ENCODE measurements at places on chromosomes 7 and 10.

- no peak for DNase-seq
Measured at GRCh38 chr7:102856036-102856435, 56.8 kb upstream of the LRRC17 start.

DNA sequence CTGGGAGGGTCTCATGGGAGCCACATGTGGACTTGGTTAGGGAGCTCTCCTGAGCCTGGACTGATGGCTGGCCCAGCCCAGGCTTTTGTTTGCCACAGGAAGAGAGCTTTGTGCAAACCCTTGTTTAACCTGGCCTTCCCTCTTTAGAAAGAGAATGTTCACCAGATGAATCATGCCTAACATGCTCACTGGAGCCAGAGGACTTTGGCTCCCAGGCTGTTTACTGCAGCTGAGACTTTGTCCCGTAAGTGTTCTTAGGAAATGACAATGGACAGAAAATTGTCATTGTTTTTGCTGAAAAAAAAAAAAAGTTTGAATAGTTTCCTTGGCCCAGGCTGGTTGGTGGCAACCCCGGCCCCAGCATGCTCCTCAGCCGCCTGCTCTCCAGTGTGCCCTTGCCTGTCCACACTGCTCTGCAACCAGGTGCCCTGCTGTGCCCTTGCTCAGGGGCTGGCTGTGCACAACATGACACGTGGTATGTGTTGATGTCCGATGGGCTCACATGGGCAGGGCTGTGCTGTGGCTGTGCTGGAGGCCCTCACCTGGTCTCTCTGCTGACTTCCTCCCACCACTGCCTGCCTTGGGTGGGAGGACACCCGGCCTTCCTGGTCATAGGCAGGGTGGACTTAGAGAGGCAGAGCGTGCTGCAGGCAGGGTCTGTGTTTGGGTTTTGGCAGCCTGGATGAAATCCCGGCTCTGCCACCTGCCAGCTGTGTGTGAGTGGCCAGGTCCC lies 215.3 kb upstream of the ZNF32 start:
- no peak for DNase-seq

DNA sequence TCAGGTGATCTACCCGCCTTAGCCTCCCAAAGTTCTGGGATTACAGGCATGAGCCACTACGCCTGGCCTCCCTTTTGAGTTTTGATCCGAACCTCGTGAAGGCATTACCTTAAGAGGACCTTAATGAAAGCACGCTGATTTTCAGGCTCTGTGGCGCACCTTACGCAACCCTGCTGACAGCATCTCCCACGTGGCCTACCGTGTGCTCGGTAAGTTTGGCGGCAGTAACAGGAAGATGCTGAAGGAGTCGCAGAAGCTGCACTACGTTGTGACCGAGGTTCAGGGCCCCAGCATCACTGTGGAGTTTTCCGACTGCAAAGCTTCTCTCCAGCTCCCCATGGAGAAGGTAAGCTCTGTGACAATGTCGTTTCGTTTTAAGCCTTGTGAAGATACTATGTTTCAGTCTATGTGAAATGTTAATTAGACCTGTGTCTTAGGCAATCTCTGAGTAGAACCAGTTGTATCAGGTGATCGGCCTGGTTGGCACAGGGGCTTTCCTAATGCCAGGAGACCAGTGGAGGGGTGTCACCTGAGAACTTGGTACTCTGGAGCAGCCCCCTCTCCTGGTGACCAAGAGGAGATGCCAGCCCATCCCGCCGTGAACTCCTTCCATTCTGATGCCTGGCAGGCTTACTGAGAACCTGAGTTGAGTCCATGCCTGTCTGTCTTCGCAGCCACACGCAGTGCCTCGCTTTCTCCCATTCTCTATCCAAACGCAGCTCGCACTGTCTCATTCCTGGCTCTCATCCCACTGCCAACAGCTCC lies 43.5 kb downstream of the TRRAP start:
- DNase-seq: no peak

DNA sequence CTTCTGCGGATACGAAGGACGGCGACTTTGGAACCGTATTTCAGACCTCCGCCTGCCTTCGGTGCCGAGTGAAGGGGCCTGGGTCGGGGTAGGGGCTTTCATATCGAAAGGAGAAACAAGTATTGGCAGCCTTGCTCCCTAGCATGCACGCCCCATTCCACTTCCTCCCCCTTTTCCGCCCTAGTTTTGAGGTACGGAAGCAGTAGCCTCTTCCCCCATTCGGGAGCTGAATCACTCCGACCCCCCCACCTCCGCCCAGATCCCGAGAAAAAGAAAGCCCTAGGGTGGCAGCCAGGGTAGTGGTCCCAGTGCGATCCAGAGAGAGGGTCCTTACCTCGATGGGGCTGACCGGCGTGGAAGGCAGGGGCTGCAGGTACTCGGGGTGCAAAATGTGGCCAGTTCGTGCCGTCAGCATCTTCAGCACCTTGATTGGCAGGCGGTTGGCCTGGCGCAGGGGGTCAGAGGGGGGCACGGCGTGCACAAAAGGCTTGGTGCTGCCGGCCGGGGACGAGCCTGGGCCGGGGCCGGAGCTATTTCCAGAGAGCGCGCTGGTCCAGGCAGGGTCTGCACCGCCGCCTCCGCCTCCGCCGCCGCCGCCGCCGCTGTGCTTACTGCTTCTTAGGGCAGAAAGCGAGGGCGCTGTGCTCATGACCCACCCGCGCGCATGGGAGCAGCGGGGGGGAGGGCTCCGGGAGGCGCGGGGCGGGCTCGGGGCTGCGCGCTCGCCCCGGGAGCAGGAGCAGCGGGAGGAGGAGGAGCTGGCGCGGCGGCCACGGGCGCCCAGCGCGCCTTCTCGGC lies 594 bp downstream of the ZNF503 start:
- no peak for DNase-seq

DNA sequence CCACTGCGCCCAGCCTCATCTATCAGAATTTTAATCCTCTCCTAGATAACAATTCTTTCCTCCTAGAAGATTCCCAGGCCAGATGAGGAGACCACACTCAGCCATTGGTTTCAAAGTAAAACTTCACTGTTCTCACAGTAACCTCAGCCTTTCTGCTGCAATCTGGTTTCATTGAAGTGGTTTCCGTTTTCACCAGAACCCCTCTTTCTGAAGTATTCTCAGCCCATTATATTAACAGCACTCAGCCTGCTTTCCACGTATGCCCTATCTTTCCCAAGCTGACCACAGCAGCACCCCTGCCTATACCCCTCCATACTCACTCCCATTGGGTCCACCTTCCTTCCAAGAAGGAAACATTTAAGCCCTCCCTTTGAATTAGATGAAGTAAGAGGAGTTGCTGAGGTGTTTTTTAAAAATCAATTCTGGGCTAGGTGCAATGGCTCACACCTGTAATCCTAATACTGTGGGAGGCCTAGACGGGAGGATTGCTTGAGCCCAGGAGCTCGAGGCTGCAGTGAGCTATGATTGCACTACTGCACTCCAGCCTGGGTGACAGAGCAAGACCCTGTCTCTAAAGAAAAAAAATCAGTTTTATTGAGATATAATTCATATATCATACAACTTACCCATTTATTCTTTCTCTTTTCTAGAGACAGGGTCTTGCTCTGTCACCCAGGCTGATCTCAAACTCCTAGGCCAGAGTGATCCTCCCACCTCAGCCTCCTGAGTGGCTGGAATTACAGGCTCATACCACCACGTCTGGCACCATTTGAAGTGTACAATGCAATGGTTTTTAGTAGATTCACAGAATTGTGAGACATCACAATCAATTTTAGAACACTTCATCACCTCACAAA lies 11.3 kb downstream of the PLAU start:
- DNase-seq: no peak

DNA sequence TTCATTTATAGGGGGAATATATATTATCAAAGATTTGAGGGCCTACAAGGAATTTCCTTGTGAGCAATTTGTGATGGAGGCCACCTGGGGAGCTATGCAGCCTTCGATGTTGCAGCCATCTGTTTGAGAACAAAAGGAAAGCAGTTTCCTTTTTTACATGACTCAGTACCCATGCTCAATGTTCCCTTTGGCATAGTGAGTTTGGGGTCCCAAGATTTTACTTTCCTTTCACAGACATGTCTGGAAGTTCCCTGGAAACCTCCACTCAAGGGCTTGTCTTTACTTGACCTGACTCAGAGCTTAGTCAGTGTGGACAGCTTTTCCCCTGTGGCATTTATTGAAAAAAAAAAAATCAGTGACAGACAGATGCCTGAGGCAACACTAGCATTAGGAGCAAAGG lies 73.5 kb upstream of the VIPR2 start:
- DNase-seq: no peak

- no peak for DNase-seq
Measured at GRCh38 chr7:103766660-103767059, 222.8 kb downstream of the RELN start.

DNA sequence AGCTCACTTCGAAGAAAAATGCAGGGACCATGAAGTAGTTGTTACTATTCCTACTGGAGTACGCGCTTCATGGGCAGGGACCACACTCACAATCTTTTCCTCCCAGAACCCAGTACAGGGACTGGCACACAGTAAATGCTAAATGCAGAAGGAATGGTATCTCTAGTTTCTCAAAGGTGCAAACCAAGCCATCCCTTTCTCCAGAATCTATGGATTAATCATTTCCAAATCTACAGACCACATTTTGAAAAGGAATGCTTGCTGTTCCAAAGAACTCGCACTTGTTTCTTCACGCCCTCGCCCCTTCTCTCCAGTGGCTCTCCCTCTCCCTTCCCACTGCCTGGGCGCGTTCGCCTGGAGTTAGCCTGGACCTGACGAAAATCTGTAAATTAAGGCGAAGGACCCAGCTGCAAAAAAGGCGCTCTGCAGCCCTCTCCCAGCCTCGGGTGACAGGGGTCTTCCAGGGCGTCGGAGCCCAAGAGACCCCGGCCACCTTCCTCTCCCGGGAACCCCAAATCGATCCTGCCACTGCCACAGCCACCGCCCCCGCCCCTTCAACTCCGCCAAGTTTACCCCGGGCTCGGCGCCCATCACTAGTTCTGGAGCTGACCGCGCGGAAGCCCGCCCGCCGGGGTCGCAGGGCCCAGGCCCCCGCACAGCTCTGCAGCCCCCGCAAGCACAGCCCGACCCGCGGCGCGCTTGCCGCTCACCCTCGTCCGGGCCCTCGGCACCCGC lies 527 bp downstream of the PDIA4 start:
- no peak for DNase-seq

- DNase-seq: no peak
Measured at GRCh38 chr10:69819716-69820506, 18.2 kb downstream of the COL13A1 start.

DNA sequence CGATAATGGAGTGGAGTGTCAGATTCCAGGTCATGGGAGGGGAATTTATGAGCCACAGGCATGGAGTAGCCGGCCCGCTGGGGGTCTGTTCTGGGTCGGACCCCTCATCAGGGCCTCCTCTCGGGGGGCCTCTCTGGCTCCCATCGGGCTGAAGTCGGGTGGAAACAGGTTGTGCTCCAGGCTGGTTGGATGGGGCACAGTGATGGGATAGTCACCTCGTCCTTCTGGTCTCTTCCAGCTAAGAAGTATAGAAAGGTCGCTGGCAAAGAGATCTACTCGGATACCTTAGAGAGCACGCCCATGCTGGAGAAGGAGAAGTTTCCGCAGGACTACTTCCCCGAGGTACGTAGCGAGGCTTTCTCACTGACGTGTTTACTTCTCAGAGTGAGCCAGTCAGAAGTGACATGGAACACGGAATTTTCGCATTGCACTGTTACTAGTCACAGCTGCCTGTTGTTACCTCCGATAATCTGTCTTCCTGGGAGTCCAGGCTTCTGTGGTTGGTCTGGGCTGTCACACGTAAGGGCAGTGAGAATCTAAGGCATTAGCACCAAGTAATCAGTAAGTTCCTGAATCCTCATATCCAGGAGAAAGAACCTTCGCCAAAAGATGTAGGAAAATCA lies 88.3 kb downstream of the NKX6-2 start:
- DNase-seq: no peak

GRCh38 chr7:112130729-112131410 lies 75.3 kb downstream of the DOCK4 start:
- DNase-seq: no peak

DNA sequence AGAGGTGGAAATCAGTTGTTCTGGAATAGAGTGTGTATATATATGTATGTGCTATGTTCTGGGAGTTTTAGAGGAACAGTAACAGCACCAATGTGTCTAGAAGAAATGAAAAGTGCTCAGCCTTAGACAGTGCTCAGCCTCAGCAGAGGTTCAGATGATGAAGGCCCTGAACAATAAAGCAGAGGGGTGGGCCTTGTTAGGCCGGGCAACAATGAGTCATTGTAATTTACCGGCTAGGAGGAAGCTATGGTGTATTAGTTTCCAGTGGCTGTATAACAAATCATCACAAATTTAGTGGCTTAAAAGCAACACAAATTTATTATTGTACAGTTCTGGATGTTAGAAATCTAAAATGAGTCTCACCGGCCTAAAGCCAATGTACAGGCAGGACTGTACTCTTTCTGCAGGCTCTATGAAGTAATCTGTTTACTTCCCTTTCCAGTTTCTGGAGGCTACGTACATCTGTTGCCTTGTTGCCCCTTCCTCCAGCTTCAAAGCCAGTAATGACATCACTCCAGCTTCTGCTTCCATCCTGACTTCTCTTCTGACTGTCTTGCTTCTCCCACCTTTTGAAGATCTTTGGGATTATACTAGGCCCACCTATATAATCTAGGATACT lies 84.6 kb downstream of the CH25H start:
- DNase-seq: no peak

GRCh38 chr10:3054851-3055199 lies 12.5 kb upstream of the PFKP start:
- DNase-seq: no peak

DNA sequence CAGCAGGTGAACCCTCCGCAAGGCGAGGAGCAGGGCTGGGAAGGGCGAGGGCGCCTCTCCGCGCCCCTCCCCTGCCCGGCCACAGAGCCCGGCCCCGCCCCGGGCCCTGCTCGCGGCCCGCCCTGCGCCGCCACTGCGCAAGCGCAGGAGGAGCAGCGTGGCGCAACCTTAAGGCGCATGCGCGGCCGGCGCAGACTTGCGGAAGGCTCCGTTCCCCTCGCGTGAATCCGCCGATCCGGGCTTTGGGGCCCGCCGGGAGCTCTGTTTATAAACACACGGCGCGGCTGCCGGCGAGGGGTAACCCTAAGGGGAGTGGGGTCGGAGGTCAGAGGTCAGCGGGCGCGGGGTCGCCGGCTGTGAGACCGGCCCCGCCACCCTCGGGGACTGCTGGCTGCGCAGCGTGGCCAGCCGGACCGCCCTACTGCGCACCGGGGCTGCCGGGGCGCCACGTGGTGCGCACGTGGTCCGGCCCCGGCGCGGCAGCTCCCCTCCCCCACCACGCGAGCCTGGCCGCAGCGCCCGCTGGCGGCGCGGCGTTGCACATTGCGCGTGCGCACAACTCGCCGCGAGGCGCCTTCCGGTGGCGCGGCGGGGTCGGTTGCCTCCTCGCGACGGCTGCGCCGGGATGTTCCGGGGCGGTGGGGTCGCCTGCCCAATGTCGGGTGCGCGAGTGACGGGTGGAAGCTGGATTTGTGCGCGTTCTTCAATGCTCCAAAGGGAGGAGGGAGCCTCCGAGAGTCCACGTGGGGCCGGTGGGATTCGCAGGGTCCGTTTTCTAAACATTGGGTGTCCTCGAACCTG lies 40.2 kb upstream of the FOXK1 start:
- DNase-seq: peak; percentile 98

GRCh38 chr10:15585303-15585715 lies 134.4 kb downstream of the ITGA8 start:
- DNase-seq: no peak

GRCh38 chr7:89695241-89695640 lies 459.0 kb upstream of the STEAP1 start:
- no peak for DNase-seq
